ENCODE measurements at places on chromosomes 11 and 22.

GRCh38 chr11:927871-928270 is 2.2 kb downstream of the AP2A2 start:
- no peak for DNase-seq

- no peak for DNase-seq
These were observed 41.7 kb downstream of the OTOG start for GRCh38 chr11:17588721-17589120.

DNA sequence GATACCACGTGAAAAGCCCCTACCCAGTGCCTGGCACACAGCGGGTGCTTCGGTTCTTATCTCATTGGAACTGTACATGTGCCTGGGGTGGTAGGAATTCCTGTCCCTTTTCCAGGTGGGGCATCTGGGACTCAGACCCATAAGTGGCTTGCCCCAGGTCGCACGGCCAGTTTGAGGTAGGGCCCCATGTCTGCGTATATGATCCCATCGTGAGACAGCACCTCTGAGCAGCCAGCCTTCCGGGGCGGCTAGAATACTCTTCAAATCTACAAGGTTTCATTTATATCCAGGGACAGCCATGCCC is 33.5 kb upstream of the SMIM38 start:
- no peak for DNase-seq

- peak; percentile 46 for DNase-seq
These were observed 25.6 kb downstream of the YWHAH start for GRCh38 chr22:31969789-31970489.

Measured in stimulated activated CD4-positive, alpha-beta T cell treated with anti-CD3 and anti-CD28 coated beads, Interleukin-12 subunit alpha, Interleukin-12 subunit beta, amount 100 ng/mL, for 48 hours (primary cell).